ENCODE measurements at places on chromosomes 3 and 15.
A peak's percentile ranks its signal among the peaks of the same experiment; 100 is the strongest.

- DNase-seq = no peak
Measured at GRCh38 chr3:160378331-160379109, 20.5 kb downstream of the IFT80 start.

GRCh38 chr3:84965141-84965540, 6.4 kb downstream of the CADM2 start:
- DNase-seq = peak; percentile 32

- no peak for DNase-seq
Measured at GRCh38 chr3:57832486-57832885, 76.4 kb downstream of the SLMAP start.

DNA sequence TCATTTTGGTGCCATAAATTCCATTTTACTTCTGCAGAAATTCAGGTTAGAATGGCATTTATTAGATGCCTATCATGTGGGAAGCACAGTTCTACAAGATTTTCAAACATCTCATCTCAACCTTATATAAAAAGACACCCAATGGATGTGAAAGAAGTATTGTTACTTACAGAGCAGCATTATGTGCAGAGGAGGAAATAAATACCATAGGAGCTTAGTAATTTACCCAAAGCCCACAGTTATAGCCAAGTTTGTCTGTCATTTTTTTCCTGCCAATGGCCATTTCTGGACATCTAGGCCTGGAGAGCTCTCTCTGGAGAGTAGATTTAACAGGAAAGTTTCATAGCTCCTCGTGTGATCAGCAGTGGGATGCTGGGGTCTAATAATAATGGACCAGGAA, 659.4 kb upstream of the NAALADL2 start:
- DNase-seq = no peak

DNA sequence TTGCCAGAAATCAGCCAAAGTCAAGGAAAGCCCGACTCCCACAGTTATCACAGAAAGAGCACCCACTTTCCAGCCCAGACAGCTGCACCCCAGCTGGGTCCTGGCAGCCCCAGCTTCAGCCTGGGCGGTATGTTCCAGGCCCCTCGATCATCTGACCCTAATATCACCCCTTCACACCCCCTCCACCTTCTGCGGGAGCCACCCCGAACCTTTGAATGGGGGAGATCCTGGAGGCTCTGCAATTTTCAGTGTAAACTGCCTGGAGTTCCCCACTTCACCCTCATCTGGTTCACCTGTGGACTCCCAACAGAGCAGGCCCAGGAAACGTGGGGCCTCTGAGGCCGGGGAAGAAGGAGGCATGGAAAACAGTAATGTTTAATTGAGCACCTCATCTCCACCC, 5.9 kb downstream of the PRSS50 start:
- DNase-seq = no peak

DNA sequence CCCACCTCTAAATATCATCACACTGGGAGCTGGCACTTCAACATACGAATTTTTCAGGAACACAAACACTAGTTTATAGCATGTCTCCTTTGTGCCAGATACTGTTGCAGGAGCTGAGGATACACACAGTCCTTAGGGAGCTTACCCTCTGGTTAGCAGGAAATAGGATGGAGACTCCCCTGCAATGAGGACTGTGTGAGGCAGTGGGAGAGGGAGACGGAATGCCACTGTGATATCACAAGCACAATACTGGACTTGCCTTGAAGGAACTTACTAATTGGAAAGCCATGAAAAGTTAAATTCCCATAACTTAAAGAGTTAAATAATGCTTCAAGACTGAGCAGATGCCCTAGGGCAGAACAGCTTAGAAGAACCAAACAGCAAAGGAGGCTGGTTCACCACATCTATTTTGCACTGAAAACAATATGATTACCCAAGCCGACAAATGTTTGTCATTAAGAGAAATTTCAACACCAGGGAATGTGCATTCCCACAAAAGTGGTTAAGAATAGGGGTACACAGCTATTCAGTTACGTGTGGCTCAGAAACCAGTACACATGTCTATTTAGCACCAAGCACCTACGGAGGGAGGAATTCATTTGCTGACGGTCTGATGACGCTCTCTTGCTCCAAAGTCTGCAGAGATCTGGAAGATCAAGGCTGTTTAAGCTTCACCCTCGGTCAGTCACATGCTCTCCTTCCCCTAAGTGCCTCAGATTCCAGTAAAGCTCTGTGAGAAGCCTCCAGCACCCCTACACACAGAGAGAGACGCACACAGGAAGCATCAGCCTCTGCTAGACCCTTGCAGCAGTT, 5.2 kb downstream of the TBC1D2B start:
- no peak for DNase-seq

GRCh38 chr3:72630969-72631344, 217.3 kb downstream of the SHQ1 start:
- DNase-seq = no peak

- no peak for DNase-seq
Measured at GRCh38 chr3:50612234-50612882, 784 bp upstream of the CISH start.

DNA sequence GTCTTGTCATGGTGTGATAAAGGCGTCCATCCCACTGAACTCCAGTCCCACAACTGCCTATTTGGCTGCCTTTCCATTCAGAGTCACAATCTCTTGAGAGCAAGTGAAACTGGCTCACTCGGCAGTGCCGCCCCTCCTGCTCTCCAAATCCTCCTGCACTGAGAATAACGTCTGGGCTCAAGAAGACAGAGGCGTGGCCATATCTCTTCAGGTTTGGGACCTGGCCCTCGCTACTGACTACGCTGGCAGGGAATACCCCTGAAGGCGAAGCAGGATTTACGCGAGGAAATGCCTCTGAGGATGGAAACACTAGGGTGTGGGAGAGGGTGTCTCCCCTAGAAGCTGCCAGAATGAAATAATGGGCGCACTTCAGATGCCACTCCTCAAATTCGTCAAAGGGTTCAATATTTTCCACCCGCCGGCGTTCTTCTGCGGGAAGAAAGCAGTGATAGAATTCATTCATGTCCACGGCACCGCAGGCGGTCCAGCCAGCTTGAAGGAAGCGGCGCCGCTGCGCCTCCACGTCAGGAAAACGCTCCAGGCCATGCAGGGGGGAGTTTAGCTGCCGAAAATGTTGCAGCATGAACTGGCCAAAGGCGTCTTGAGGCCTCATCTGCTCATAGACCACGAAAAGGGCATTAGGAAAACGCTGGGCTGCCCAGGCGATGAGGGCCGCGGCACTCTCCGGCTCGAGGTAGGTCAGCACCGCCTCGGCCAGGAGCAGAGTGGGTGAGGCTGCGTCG, 985 bp downstream of the LCMT2 start:
- DNase-seq = peak; percentile 20

- no peak for DNase-seq
Measured at GRCh38 chr3:104437131-104437750, 929.5 kb upstream of the ALCAM start.

DNA sequence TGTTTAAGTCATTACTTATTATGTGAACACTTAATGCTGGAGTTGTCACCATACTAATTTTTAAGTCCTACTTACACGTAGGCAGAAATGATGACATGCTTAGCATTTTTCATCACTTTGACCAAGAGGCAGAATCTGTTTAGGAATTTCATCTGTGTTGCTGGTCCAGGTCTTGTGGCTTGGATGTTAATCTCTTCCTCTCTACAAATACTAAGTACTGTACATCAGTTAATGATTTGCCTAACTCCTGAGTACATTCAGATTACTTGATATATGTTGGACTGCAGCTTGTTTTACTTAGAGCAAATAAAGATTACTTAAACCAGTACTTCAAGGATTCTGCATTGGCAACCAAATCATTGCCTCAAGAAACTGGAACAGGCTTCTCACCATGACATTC, 8.6 kb downstream of the SNRK start:
- DNase-seq = no peak

DNA sequence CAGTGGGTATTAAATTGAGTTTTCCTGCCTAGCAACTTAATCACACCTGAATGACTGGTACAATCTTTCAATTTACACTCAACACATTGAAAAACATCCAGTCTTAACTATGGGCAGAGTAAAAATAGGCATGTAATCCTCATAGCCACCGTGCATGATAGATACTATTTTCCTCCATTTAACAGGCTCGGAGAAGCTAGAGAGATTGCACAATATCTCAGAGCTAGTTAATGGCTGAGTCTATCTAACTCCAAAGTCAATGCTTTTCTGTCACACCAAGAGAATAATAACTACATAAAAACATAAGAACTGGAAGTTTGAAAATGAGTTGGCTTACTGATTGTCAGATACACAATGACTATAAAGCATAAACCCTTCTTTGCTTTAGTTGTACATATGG, 36.8 kb downstream of the LSAMP start:
- no peak for DNase-seq

DNA sequence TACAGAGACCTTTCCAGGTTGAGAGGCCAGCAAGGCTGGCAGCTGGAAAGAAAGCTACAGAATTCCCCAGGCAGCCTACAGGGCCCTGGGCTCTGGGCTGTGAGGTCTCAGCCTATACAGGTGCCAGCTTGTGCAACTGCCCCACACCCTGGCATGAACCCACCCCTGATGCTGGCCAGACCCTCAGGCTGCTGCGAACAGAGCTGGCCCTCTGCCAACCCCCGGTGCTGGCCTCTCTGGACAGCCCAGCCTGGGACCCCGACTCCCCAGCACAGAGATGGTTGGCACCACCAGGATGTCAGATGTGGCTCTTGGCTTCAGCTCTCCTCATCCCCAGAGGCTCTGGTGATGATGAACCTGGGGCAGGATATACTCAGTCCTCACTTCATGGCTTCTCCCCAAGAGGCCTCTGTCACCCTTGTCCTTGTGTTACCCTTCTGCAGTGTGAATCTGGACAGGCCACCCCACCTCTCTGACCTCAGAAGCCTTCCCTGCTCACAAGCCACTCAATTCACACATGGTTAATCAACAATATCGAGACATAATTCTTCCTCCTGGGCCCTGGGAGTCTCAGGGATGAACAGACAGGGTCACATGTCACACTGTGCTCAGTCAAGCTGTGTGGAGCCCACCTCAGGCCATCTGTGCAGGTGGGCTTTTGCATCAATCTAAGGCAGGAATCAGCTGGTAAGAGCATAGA, 11.0 kb upstream of the BFSP2 start:
- DNase-seq = no peak

- peak; percentile 9 for DNase-seq
Measured at GRCh38 chr3:52831500-52832301, 1.2 kb upstream of the ITIH4 start.

DNA sequence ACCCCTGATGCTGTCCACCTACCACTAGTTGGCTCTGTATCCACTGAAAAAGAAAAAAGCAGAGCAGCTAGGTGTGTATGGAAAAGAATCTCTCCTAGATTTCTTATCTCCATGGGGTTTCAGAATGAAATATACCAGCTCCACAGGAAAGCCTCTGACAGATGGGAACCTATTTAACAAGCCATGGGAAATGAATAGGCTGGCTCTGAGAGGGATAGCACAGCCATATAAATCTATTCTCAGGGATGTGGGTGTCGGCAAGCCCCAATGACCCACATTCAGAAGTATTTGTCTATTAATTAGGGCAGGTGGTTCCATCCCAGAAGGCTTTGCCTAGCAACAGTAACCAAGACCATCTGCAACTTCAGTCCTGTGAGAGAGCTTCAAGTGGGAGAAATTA, 694.1 kb downstream of the AGBL1 start:
- no peak for DNase-seq

GRCh38 chr3:163726125-163726524, 1352.2 kb downstream of the SI start:
- no peak for DNase-seq

GRCh38 chr3:110261141-110261540, 810.5 kb upstream of the NECTIN3 start:
- no peak for DNase-seq

DNA sequence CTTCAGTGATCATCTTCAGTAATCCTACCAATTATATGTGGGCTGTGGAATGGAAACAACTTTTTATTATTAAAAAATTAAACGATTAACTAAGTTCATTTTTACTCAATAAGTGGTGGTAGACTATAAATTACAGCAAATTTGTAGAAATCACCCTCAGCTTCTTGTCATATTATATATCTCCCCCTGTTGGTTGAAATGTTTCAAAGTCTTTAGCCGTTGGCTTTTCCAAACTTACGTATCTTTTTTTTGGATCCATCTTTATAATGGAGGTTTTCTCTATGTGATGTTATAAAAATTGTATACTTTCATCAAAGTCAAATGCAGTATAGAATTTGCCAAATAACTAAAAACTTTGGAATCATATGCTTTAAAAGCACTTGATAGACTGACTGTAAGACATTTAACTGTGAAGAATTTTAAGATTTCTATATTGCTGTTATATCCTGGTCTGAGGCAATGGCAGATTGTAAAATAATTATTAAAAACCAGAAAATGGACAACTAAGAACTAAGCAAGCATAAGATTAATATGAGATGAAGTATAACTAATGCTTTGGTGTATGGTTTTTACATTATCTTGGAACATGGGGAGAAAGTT, 44.7 kb downstream of the ATP11B start:
- no peak for DNase-seq

DNA sequence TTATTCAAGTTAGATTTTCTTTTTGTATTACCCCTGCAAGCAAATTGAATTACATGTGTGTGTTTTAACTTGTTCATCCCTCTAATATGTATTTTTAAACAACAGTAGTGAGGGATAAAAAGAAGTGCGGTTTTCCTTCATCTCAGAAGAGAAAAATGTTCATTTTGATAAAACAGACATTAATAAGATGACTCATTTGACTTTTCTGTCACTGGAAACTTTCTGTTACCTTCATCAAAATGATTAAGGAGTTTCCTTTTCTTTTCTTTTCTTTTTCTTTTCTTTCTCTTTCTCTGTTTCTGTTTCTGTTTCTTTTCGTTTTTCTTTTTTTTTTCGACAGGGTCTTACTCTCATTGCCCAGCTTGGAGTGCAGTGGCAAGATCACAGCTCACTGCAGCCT, 53.0 kb downstream of the ECT2 start:
- no peak for DNase-seq

GRCh38 chr3:62835554-62836236, 39.5 kb downstream of the CADPS start:
- no peak for DNase-seq

- DNase-seq = peak; percentile 83
Measured at GRCh38 chr3:194135806-194136518, at the start of gene HES1. HES1 (plus strand) TSS chr3:194136148; CDS start chr3:194136381, 233 bp downstream.

DNA sequence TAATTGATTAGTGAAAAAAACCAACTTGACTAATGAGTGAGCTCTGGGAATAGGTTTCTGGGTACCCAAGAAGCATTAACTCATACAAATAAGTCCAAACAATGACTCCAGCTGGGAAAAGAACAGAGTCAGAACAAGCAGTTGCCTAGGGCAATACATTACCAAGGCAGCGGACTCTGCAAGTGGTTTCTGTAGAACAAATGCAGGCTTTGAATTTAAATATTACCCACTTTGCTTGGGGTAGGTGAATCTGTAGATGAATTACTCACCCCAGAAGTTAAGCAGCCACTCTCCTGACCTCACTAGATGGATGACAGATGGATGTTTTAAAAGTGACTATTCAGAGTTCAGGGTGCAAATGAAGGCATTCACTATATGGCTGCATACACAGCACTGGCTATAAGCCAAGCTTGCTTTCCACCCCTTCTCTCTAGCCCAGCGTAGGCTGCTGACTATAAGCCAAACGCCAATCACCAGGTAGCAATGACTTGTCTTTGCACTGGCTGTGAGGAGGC, 73.1 kb upstream of the BHLHE40 start:
- peak; percentile 77 for DNase-seq

DNA sequence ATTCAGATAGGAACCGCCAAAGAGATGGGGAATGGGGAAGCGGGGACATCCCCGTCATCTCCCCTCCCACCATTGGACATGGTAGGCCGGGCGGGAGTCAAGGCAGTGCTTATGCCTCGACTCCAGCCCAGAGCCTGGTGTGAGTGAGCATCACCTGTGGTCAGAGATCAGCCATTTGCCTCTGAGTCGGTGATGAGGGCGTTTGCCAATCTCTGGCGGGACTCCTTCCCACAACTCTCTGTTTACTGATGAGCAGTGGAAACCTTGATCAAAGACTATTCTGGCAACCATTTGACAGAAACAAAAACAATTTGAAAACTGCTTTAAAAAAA, 63.9 kb upstream of the HES1 start:
- DNase-seq = no peak

All from NCI-H2081 (cell line).